ENCODE measurements at places on chromosomes 3 and 15. TPM values are rescaled to one million over a fixed set of nuclear protein-coding genes. Genes with fewer than 3 reads are reported as not detected.

SLC28A2 gene
- not detected for total RNA-seq

CD47 gene
- 28.3 TPM for total RNA-seq

GRCh38 chr3:8987226-8987625, 24.0 kb upstream of the RAD18 start:
- no peak for DNase-seq

DNA sequence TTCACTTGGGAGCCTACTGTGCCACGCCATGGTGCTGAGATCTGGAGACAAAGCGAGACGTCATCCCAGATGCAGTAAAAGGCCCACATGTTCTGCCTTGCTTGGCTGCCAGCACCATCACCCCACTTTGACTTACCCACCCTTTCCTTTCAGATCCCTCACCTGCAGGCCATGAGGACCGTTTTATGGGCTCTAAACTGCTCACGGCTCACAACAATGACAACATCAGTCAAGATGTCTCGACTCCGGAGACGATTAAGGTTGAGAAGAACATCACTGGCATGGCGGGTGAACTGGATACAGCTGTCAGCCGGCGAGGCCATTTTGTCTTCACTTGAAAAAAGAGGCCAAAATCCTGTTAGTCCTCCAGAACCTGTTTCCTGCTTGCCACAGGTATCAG, 11.9 kb downstream of the BCL6 start:
- no peak for DNase-seq

DNA sequence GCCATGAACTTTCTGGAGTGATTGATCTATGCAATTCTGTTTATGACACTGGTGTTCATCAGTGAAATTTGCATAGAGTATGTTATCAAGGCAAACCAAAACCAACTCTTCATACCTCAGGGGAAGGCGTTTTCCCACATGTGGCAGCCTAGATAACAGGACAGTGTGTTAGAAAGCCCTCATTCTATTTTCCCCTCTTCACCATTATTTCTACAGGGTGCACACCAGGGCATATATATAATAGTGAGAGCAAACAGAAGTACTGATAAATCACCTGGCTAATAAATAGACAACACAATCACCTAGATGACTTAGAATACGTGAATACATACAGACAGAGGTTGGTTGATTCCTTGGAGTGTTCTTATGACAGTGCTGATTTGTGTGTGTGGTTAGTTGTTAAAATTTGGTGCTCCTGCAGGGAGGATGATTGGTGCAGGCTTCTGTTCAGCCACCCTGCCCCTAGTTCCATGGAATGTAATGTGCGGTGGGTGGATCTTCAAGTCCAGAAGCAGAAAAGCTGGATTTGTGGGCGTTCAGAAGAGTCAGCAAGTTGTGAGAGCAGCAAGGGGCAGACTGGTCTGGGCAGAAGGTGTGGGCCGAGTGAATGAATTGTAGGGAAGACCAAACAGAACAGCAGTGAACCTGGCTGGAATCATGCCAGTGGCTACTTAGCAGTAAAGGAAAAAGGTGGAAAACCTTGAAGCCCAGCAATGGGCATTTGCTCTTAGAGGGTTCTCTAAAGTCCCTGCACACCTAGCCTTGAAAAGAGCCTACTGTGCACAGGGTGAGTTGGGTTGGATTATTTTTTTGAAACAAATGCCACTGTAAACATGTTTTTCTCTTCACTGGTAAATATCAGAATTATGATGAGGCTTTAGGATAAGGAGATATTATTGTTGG, 11.7 kb upstream of the RARRES1 start:
- no peak for DNase-seq

- DNase-seq: no peak
These were observed 9.3 kb downstream of the STRA6 start for GRCh38 chr15:74193299-74193718.

ATP13A5 gene
- not detected for total RNA-seq

DNA sequence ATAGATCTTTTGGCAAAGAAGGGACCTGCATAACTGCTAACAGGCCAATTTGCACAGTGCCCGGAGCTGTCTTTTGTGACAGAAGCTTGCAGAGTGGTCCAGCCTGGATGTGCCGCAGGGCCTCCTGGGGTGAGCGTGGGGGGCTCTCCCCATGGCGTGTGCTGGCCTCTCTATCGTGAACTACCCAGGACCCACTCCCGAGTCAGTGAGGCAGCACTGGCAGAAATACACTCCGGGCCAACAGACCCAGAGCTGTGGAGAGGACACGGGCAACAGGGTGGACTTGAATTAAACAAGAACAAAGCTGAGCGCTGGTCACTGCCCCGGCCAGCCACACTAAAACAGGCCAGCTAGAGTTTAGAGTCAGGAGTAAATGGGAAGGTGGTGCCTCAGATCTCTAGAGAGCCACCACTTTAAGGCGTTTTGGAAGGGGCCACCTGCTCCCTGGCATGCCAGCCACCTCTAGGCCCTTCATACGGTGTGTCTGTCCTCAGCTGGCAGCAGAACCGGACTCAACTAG, 152.1 kb downstream of the KLF13 start:
- no peak for DNase-seq

WDR93 gene
- 0.17 TPM for total RNA-seq

SNURF gene
- 13.7 TPM for total RNA-seq

DNA sequence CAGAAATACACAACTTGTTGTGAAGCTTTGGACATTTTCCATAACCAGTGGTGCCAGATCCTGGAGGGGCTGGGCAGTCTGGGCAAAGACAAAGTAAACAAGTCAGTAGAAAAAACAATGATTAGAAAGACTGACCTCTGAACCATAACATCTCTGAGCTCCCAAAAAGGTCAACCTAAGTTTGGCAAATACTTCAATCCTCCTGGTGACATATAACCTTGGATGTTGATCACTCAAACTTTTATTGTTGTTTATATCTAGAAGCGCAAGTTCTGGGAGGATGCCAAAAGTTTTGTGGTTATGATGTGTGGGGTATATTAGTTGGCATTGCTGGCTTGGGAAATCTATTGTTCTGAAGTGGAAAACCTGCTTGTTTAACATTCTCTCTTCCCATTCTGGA, 257.7 kb downstream of the DIPK2A start:
- no peak for DNase-seq

DNA sequence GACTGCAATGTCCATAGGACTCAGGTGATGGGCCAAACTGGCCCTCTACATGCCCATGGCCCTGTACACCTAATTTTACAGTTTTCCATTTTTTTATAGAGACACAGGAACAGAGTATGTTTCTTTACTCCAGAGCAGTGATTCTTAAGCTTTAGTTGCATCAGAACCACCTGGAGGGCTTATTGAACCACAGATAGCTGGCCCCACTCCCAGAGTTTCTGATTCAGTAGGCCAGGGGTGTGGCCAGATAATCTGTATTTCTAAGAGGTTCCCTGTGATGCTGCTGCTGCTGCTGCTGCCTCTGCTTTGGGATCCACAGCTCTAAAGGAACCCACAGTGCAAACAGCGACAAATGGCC, 5.1 kb downstream of the RBP1 start:
- DNase-seq: no peak

DNA sequence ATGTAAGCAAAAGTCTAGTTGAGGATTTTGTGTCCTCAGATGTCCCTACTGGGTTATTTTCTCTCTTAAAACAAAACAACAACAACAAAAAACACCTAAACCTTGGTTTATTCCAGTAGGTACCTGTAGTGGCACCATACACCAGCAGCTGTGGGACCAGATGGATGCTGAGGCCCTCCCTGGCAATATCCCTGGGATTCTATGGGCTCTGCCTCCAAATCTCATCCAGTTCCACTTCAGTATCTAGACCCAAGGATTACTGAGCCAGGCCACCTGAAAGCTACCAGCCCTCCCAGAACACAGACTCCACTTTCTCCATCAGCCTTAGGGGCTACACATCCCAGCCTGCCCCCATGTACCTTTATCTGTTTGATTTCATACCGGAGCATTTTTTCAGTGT, 1.7 kb downstream of the TIMP4 start:
- no peak for DNase-seq

GRCh38 chr15:75809986-75810750, 33.1 kb upstream of the UBE2Q2 start:
- DNase-seq: peak; percentile 22

TM4SF4 gene
- total RNA-seq: not detected

- DNase-seq: no peak
These were observed 288.2 kb downstream of the ADAMTS17 start for GRCh38 chr15:100053474-100054121.

DNA sequence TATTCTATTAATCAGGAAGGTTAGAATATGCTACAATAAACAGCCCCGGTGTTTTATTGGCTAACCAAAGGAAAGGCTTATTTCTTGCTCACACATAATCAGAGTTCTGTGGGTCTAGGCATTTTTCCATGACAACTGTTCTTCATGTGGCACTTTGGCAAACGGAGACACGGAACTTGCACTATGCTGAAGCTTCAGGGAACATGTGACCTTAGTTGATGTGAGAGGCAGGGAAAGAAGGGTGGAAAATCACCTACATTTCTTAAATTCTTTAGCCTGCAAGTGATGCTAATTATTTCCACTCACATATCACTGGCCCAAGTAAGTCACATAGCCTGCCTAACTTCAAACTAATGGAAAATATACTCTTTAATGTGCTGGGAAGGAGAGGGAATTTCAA, 344.6 kb downstream of the SV2B start:
- no peak for DNase-seq

- no peak for DNase-seq
These were observed 30.3 kb upstream of the SEC13 start for GRCh38 chr3:10351013-10351735.

GRCh38 chr3:111618945-111619344, 23.8 kb upstream of the ZBED2 start:
- DNase-seq: no peak

KBTBD13 gene
- total RNA-seq: not detected

DNA sequence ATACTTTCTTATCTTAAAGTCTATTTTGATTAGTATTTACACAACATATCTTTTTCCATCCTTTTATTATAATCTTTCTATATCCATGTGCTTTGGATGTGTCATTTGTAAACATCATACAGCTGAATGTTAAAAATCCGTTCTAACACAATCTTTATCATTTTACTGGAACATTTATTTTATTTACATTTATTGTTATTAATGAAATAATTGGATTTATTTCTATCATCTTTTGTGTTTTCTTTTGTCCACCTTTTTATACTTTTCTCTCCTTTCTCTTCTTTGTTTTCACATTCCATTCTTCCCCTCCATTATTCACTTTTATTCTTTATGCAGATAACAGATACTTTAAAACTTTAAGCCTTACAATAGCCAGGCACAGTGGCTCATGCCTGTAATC, 34.7 kb upstream of the CTDSPL start:
- DNase-seq: no peak

DNA sequence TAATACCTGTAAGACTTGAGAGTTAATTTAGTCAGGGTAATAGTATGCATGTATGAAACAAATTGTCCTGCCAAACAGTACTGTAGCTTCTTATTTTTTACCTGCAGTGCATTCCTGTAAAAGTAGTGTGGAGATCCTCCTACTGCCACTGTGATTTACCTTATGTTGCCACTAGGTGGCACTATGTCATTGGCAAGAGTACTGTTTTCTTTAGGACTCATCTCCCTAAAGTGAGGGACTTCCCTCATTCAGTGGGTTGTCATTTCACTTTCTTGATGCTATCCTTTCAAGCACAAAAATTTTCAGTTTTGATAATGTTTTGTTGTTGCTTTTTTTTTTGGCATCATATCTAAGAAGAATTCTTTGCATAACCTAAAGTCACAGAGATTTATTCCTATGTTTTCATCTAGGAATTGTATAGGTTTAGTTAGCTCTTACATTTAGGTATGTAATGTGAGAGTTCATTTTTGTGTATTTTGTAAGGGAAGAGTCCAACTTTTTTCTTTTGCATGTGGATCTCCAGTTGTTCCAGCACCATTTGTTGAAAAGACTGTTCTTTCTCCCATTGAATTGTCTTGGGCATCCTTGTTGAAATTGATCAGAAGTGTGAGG, 105.7 kb downstream of the AKAP13 start:
- peak; percentile 78 for DNase-seq

DNA sequence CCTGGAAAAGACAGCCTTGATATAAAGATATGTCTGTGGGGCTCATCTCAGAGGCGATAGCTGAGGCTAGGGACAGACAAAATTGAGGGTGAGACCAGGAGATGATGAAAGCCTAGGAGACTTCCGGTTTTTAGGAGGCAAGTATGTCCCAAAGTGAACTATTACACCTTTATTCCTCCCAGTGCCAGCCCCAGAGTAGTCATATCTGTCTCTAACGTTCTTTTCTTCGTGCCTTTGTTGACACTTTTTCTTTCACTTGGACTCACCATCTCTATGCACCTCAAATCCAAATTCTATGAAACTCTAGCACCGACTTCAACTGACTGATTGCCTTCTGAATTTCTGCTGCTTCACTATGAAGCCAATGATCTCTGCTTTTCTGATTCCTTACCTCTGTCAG, 93.8 kb upstream of the RASGRP1 start:
- DNase-seq: no peak

- DNase-seq: no peak
These were observed 43.8 kb upstream of the LRRFIP2 start for GRCh38 chr3:37218206-37218605.

- DNase-seq: no peak
These were observed 1.1 kb downstream of the RBSN start for GRCh38 chr3:15097891-15098290.

- DNase-seq: no peak
These were observed 15.9 kb downstream of the TLNRD1 start for GRCh38 chr15:81016489-81017068.

ZMYND10 gene
- total RNA-seq: 1.1 TPM

DNA sequence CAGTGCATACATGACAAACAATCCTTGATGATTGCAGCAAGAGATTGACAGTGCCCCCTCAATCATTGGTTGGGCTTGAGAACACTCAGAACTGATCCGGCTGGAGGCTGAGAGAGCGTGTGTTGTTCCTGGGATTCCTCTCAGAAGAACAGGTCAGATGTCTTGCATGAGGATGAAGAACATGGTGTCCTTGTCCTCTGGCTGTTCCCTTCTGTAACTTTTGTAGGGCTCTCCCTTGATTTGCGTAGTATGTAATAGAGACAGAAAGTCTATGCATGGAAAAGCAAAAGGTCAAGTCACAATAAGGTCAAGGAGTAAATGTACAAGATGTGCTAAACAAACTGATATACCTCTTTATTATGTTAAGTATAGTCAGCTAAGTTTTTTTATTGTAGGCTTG, 8.2 kb downstream of the CHST2 start:
- no peak for DNase-seq

DNA sequence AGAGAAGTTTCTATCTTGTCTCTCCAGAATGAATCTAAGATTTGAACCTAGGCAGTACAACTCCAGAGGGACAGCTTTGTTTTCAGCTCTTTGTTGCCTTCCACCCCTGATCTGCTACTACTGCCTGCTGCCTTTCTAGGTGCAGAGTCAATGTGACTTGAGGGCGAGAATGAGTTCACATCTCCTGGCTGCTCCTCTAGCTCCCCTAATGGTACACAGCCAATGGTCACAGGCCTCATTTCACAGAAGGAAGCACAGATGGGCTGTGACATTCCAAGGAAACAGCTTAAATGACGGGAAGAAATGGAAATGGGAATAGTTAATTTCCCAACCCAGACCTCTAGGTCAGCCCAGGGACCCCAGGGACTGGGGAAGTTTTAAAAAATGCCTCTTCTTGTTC, 32.4 kb downstream of the FAM43A start:
- no peak for DNase-seq

PCOLCE2 gene
- 20.8 TPM for total RNA-seq

CHRNA7 gene
- total RNA-seq: 2.9 TPM

MUC20 gene
- total RNA-seq: 0.23 TPM
